Amniotic stem cell (primary cell): ENCODE measurements at places on chromosomes 2 and 18.

GRCh38 chr2:25018681-25019080, 23.2 kb upstream of the EFR3B start:
- no peak for DNase-seq

- no peak for DNase-seq
These were observed 81.1 kb downstream of the SETBP1 start for GRCh38 chr18:44761812-44762211.

DNA sequence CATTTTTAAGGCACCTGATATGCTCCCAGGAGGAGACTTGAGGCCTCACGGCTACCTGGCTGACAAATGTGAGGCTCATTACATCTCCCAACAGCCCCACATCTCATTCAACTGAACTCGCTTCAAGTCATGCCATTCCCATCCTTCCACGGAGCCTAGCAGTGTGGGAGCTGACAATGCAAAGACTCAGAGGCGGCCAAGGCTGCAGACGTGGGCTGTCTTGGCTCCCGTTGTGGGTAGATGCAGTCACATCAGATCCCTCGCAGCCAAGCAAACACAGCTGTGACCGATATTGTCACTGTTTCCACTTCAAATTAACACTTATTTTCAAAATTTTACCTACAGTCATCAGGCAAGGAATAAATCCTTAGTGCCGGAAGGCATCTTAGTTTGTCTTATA, 64.0 kb upstream of the TRIB2 start:
- DNase-seq = no peak

- no peak for DNase-seq
These were observed 60.3 kb upstream of the AGPS start for GRCh38 chr2:177332026-177332991.

DNA sequence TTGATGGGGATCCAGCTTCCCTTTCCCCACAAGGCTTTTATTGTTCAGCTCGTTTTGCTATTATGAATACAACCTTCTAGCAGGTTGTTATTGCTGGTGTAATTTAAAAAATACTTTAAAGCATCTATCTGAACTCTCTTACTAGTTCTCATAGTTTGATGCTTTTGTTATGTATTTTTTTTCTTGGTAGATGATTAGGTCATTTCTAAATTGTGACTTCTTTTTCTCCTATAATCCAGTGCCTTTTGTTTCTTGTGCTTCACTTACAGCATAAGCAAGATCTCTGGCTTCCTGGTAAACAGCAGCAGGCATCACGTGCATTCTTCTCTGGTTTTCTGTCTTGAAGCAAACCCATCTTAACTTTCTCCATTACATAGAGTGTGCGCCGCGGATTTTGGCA, 96.1 kb downstream of the FAM168B start:
- no peak for DNase-seq

DNA sequence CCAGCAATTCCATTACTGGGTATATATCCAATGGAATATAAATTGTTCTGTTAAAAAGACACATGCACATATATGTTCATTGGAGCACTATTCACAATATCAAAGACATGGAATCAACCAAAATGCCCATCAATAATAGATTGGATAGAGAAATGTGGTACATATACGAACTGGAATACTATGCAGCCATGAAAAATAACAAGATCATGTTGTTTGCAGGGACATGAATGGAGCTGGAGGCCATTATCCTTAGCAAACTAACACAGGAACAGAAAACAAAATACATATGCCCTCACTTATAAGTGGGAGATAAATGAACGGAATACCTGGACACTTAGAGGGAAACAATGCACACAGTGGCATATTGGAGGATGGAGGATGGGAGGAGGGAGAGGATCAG, 355.8 kb downstream of the CCDC85A start:
- no peak for DNase-seq

- no peak for DNase-seq
These were observed 74.1 kb downstream of the VAPA start for GRCh38 chr18:9987931-9988330.

- DNase-seq = no peak
These were observed 1245.1 kb upstream of the LRRTM1 start for GRCh38 chr2:81549646-81550045.

- no peak for DNase-seq
These were observed 144.7 kb upstream of the ITGA4 start for GRCh38 chr2:181312515-181312927.

- peak; percentile 38 for DNase-seq
These were observed 247.7 kb downstream of the TPGS2 start for GRCh38 chr18:36580874-36581750.

GRCh38 chr2:138503087-138503442, 1.5 kb downstream of the SPOPL start:
- no peak for DNase-seq

GRCh38 chr2:150391779-150392178, 95.7 kb downstream of the RND3 start:
- DNase-seq = no peak

- no peak for DNase-seq
These were observed 52.2 kb downstream of the PLB1 start for GRCh38 chr2:28547906-28548600.
